Osteoblast (primary cell): ENCODE measurements at places on chromosomes 5 and 9. TPM values are rescaled to one million over a fixed set of nuclear protein-coding genes. Genes with fewer than 3 reads are reported as not detected.

The FOXD4L3 gene
- total RNA-seq = under 0.01 TPM in 1 of 2 replicates, not detected in the other

- H3K27ac ChIP-seq = no peak overlapping the region
- peaks cover 43% of the 10 kb centered on the region for H3K36me3 ChIP-seq
- no peak overlapping the region for H3K4me3 ChIP-seq
Measured at GRCh38 chr5:138937392-138938387, 62.6 kb upstream of the LRRTM2 start.

DNA sequence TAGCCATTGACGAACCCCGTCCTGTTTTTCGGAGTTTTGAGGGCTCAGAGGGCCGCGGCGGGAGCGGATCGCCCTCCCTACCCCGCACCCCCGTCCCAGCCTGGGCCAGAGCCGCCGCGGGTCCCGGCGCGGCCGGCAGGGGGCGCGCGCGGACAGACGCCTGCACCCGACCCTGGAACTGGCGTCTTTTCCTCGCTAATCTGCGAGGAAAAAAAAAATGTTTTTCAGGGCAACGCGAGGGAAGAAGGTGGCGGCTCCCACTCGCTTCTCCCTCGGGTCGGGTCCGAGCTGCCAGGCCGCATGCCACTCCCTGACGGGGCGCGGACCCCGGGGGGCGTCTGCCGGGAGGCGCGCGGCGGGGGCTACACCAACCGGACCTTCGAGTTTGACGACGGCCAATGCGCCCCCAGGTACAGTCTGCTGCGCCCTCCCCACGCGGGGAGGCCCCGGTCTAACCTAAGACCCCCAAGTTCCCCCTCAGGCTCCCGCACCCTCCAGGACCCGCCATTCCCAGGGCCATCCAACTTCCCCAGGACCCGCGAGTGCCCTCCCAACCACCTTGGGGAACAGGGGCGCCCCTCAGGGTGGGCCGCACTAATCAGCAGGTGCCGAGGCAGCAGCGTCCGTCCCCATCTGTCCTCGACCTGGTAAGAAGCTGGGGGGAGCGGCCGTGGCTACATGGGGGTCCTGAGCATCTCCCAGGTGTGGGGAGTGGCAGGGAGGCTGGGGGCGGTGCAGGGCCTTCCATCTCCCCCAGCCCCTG lies at the start of gene KCNT1:
TSS of gene KCNT1 (plus strand) at position 227 of the 763 bp plus-strand sequence. CDS start at position 301, 74 bp downstream.
- H3K27ac ChIP-seq = no peak within 1 kb of the TSS
- H3K4me1 ChIP-seq = no peaks in the 10 kb centered on the region
- H3K36me3 ChIP-seq = no peaks in the 10 kb centered on the region
- H3K27me3 ChIP-seq = no peaks in the 10 kb centered on the region
- no peak within 1 kb of the TSS for H3K4me3 ChIP-seq

DNA sequence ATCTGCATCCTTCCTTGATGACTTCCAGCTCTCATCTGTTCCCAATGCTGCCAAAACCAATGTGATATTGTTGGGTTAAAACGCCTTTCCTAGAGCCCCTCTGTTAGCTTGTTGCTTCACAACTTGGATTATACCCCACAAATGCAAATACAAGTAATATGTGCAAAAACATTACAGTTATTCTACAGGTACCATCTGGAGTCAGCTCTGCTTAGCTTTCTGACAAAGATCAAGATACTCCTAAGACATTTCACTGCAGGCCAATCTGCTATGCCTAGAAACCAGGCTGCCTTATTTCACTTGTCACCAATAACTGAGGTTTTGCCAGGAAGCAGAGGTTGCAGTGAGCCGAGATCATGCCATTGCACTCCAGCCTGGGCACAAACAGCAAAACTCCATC lies 36.9 kb upstream of the ACO1 start:
- H3K4me1 ChIP-seq = no peaks in the 10 kb centered on the region
- no peaks in the 10 kb centered on the region for H3K27me3 ChIP-seq
- H3K36me3 ChIP-seq = no peaks in the 10 kb centered on the region
- no peak overlapping the region for H3K4me3 ChIP-seq
- DNase-seq = no peak

- no peaks in the 10 kb centered on the region for H3K4me1 ChIP-seq
- H3K4me3 ChIP-seq = no peak overlapping the region
- no peaks in the 10 kb centered on the region for H3K27me3 ChIP-seq
Measured at GRCh38 chr5:3009605-3010004, 258.1 kb upstream of the IRX2 start.

GRCh38 chr5:102628441-102629175 lies 126.5 kb upstream of the PAM start:
- H3K4me3 ChIP-seq = no peak overlapping the region
- H3K36me3 ChIP-seq = no peaks in the 10 kb centered on the region
- peak overlapping the region; percentile 76 for H3K27ac ChIP-seq
- peaks cover 24% of the 10 kb centered on the region for H3K4me1 ChIP-seq
- DNase-seq = peak; percentile 64

The SMIM33 gene
- total RNA-seq = not detected in 2 replicates

DNA sequence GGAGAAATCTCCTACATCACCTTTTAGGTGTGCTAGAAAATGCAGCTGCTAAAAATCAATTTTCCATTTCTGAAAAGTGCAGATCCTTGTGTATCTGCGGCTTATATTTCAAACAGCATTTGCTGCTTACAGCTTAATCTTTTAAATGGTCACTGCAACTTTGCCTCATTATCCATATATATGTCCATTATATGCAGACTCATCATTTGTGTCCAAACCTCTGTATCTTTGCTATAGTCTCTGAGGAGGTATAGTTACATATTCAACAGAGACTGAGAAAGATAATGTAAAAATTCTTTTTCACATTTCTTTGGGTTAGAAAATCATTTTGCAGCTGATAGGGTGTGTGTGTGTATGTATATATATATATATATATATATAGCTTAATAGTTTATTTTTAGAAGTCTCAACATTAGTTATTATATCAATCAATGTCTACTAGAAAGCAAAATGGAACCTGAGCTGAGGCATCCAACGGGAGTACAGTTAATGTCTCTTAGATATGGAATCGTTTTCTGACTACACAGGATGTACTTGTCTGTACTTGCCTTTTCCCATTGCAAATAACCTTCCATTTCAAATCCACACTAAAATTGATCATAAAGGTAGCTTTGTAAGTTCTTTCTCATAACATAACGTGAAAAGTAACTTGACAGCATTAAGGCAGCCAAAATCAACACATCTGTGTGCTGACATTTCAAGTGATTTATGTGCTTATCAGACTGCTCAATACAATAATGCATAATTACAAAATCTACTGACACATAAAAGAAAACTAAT lies 267.0 kb upstream of the HAPLN1 start:
- peaks cover 5% of the 10 kb centered on the region for H3K4me1 ChIP-seq
- no peaks in the 10 kb centered on the region for H3K27me3 ChIP-seq
- no peak overlapping the region for H3K4me3 ChIP-seq
- no peaks in the 10 kb centered on the region for H3K36me3 ChIP-seq
- no peak for DNase-seq

The CDH6 gene
- 9.4 and 16.3 TPM in 2 replicates for total RNA-seq

DNA sequence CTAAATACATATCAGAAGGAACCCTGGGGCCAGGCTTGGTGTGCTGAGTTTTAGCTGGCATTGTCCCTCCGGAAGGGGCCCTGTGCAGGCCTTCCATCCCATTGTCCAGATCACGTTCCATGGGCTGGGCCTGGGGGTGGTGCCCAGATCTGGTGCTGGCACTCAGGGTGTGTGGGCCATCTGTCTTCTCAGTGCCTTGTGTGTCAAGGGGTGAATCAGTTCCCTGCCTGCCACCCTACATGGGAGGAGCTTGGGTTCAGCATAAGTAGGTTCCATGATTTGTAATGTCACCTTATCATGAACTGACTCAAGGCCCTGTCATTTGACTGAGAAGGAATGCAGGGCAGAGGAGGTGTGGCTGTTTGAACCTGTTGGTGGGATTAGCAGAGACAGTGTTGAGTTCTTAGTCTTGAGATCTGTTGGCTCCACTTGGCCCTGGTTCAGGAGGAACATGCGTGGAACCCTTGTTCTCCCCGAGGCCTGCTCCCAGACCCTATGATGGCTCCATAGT lies 176.8 kb downstream of the MACROH2A1 start:
- H3K4me3 ChIP-seq = no peak overlapping the region
- DNase-seq = peak; percentile 36
- no peaks in the 10 kb centered on the region for H3K36me3 ChIP-seq
